ENCODE measurements at places on chromosomes 12 and 14. TPM values are rescaled to one million over a fixed set of nuclear protein-coding genes. Genes with fewer than 3 reads are reported as not detected.

The SRRM4 gene
- total RNA-seq, result not detected

DNA sequence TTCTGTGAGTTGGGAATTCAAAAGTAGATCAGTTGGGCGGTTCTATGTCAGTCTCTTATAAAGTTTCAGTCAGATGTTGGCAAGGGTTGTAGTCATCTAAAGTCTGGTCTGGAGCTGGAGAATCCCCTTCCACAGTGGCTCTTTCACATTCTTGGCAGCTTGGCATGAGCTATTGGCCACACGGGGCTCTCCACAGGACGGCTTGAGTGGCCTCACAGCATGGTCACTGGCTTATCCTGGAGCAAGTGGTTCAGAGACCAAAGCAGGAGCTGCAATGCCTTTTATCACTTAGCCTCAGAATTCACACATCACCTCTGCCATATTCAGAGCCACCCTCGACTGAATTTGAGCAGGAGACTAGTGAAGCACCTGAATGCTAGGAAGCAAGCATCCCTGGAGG lies 7.1 kb upstream of the KICS2 start:
- H3K36me3 ChIP-seq, result no peaks in the 10 kb centered on the region
- H3K4me1 ChIP-seq, result no peaks in the 10 kb centered on the region
- H3K27ac ChIP-seq, result no peak overlapping the region
- DNase-seq, result no peak

The DENR gene
- total RNA-seq, result 68.7 TPM

The TMCC3 gene
- total RNA-seq, result 0.92 TPM

The GPRC5A gene
- total RNA-seq, result 648 TPM

DNA sequence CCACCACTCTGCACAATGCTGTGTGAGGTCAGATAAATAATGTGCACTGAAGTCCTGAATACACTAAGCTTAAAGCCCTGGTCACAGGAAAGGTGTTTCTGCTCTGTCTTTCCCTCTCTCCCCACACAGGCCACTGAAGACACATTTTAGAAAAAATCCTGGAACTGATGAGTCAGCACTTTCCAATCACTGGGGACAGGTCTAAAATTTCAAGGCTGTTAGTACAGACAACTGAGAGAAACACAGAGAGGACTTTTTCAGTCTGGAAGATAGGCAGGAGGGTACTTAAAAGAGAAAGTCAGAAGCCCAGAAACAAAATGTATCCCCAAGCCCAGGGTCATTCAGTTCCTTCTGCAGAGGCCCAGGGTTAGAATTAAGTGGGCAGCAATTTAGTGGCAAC lies 333.9 kb upstream of the CCDC196 start:
- no peaks in the 10 kb centered on the region for H3K27me3 ChIP-seq
- no peaks in the 10 kb centered on the region for H3K4me1 ChIP-seq
- no peak overlapping the region for H3K27ac ChIP-seq
- DNase-seq, result no peak
- H3K4me3 ChIP-seq, result no peak overlapping the region

- no peaks in the 10 kb centered on the region for H3K27me3 ChIP-seq
- H3K36me3 ChIP-seq, result no peaks in the 10 kb centered on the region
- no peak for DNase-seq
- H3K27ac ChIP-seq, result peak within 1 kb of the TSS; percentile 98
- peaks cover 81% of the 10 kb centered on the region for H3K4me1 ChIP-seq
Measured at GRCh38 chr12:53954694-53955035, at the start of gene HOXC12. Gene HOXC12, plus strand, starts transcription at chr12:53954903. Its CDS starts 27 bp downstream, at chr12:53954930.

DNA sequence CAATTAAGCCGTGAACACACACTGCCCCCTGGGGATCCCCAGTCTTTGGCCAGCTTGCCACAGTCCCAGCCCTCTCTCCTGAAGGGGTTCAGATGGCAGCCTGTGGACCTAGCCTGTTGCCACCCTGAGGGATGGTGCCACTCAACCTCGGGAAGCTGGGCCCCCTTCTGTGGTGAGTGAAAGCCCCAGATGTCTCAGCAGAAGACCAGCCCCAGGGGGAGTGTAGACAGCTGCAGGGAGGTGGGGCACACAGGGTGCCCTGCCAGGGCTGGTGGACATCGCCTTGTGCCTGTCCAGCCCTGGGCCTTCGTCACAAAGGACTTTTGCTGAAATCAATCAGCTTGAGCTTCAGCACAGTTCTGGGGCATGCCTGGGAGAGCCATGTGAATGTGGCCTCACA lies 32.4 kb downstream of the C14orf132 start:
- H3K4me1 ChIP-seq, result no peaks in the 10 kb centered on the region
- H3K4me3 ChIP-seq, result no peak overlapping the region
- DNase-seq, result no peak

The IL23A gene
- 0.41 TPM for total RNA-seq

The JPH4 gene
- total RNA-seq, result 0.05 TPM

The CDKN1B gene
- total RNA-seq, result 25.9 TPM

DNA sequence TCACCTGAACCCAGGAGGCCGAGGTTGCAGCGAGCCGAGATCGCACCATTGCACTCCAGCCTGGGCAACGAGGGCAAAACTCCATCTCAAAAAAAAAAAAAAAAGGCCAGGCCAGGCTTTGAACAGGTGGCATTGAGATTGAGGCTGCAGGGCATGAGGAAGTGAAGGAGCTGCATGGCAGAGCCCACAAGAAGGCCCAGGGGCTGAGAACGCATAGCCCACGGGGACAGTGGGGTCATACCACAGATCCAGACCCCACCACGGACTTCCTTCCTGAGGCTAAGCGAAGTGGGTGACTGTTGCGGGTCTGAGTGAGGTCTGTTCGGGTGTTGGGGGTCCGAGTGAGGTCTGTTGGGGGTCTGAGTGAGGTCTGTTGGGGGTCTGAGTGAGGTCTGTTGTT lies 7.8 kb downstream of the JAG2 start:
- H3K27me3 ChIP-seq, result no peaks in the 10 kb centered on the region
- no peak for DNase-seq
- no peaks in the 10 kb centered on the region for H3K36me3 ChIP-seq
- H3K27ac ChIP-seq, result no peak overlapping the region
- H3K4me1 ChIP-seq, result peaks cover 11% of the 10 kb centered on the region

The STXBP6 gene
- total RNA-seq, result not detected

The PNN gene
- total RNA-seq, result 55.4 TPM

DNA sequence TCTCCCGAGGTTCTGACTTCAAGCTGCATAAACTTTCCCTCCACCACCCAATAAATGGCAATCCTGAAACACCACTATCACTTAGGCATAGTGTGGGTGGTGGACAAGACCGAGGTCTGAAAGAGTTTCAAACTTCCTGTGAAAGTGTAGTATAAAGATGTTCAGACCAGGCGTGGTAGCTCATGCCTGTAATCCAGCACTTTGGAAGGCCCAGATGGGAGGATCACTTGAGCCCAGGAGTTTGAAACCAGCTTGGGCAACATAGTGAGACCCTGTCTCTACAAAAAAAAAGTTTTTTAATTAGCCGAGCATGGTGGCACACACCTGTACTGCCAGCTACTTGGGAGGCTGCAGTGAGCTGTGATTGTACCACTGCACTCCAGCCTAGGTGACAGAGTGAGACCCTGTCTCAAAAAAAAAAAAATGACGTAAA lies 61.9 kb downstream of the CCDC92 start:
- H3K4me1 ChIP-seq, result no peaks in the 10 kb centered on the region
- no peak overlapping the region for H3K4me3 ChIP-seq
- no peaks in the 10 kb centered on the region for H3K36me3 ChIP-seq
- H3K27me3 ChIP-seq, result no peaks in the 10 kb centered on the region
- DNase-seq, result no peak

DNA sequence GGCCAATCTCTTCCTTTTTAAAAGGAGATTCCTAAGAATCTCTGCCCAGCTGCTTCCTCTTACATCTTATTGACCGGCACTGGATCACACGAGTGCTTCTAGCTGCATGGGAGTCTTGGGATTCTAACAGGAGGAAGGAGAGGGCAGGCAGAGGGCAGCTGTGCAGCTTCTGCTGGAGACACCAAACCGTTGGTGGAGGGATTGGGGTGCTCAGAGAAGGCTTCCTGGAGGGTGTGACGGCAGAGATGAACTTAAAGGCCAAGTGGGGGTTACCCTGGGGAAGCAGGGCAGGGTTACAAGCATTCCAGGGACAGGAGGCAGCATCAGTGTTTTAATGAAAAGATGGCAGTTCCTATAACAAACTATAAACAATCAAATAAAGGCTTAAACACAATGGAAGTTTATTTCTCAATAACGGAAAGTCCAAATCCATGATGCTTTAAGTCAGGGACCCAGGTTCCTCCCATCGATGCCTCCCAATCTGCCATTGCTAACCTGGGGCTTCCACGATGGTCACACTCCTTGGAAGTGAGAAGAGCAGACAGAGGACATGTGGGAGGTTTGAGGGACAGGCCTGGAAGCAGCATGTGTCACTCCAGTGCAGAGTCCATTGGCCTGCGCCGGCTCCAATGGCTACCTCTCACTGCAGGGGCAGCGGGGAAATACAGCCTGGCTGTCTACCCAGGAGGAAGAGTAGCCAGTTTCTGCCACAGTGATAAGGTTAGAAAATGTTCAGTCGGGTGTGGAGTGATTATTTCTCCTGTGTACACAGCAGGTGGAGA lies 53.1 kb upstream of the DDX11 start:
- no peak for DNase-seq
- H3K27ac ChIP-seq, result 0 out of 2 replicates have a peak overlapping the region, but pooled peaks have one; percentile 20
- no peaks in the 10 kb centered on the region for H3K36me3 ChIP-seq
- no peaks in the 10 kb centered on the region for H3K27me3 ChIP-seq
- H3K4me1 ChIP-seq, result peaks cover 18% of the 10 kb centered on the region

The SSPN gene
- total RNA-seq, result 23.4 TPM

GRCh38 chr12:27493260-27493940 lies 30.6 kb upstream of the PPFIBP1 start:
- H3K4me3 ChIP-seq, result no peak overlapping the region
- H3K36me3 ChIP-seq, result no peaks in the 10 kb centered on the region
- no peak overlapping the region for H3K27ac ChIP-seq

The DBX2 gene
- not detected for total RNA-seq

The CCDC175 gene
- total RNA-seq, result not detected

GRCh38 chr14:76904740-76905569 lies 78.7 kb downstream of the LRRC74A start:
- H3K4me1 ChIP-seq, result peaks cover 15% of the 10 kb centered on the region
- H3K4me3 ChIP-seq, result no peak overlapping the region
- H3K27me3 ChIP-seq, result no peaks in the 10 kb centered on the region
- peak; percentile 91 for DNase-seq

The SERPINA3 gene
- 5.7 TPM for total RNA-seq

DNA sequence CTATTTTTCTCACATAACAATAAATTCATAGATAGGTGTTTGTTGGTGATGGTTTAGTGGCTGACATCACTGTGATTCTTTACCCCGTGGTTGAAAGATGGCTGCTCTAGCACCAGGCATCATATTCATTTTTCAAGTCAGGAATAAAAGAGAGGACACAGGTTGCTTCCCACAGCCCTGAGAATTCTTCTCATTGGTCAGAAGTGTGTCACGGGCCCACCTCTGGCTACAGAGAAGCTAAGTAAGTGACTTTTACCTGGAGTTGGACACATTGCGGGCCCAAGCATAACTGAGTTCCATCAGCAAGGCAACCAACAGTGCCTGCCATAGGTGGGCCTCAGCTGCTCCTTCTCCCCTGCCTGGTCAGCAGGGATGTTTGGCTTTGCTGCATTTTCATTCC lies 27.6 kb upstream of the FGF23 start:
- H3K27me3 ChIP-seq, result no peaks in the 10 kb centered on the region
- H3K36me3 ChIP-seq, result no peaks in the 10 kb centered on the region
- no peak overlapping the region for H3K27ac ChIP-seq
- H3K4me1 ChIP-seq, result no peaks in the 10 kb centered on the region

GRCh38 chr14:46279776-46280175 lies 371.8 kb downstream of the RPL10L start:
- H3K27ac ChIP-seq, result no peak overlapping the region
- H3K4me1 ChIP-seq, result no peaks in the 10 kb centered on the region
- H3K4me3 ChIP-seq, result no peak overlapping the region
- no peaks in the 10 kb centered on the region for H3K27me3 ChIP-seq

- H3K4me3 ChIP-seq, result no peak overlapping the region
- DNase-seq, result no peak
- no peaks in the 10 kb centered on the region for H3K27me3 ChIP-seq
- H3K4me1 ChIP-seq, result peaks cover 41% of the 10 kb centered on the region
- no peak overlapping the region for H3K27ac ChIP-seq
- H3K36me3 ChIP-seq, result peaks cover 7% of the 10 kb centered on the region
Measured at GRCh38 chr12:70246580-70246979, 3.3 kb downstream of the CNOT2 start.

GRCh38 chr12:63766498-63766897 lies 13.2 kb upstream of the RXYLT1 start:
- no peaks in the 10 kb centered on the region for H3K36me3 ChIP-seq
- H3K27ac ChIP-seq, result no peak overlapping the region
- no peak for DNase-seq
- H3K27me3 ChIP-seq, result peaks cover 5% of the 10 kb centered on the region

GRCh38 chr14:51258280-51258679 lies 18.2 kb downstream of the TMX1 start:
- peaks cover 10% of the 10 kb centered on the region for H3K36me3 ChIP-seq
- no peaks in the 10 kb centered on the region for H3K4me1 ChIP-seq
- H3K4me3 ChIP-seq, result no peak overlapping the region
- H3K27ac ChIP-seq, result no peak overlapping the region
- DNase-seq, result no peak

The PZP gene
- not detected for total RNA-seq

The SYCP3 gene
- total RNA-seq, result not detected

The SLC25A47 gene
- not detected for total RNA-seq

- peak overlapping the region; percentile 98 for H3K27ac ChIP-seq
- H3K4me1 ChIP-seq, result peaks cover 18% of the 10 kb centered on the region
- peaks cover 27% of the 10 kb centered on the region for H3K36me3 ChIP-seq
- no peaks in the 10 kb centered on the region for H3K27me3 ChIP-seq
- no peak overlapping the region for H3K4me3 ChIP-seq
Measured at GRCh38 chr12:43807386-43807785, 1.3 kb upstream of the TWF1 start.

DNA sequence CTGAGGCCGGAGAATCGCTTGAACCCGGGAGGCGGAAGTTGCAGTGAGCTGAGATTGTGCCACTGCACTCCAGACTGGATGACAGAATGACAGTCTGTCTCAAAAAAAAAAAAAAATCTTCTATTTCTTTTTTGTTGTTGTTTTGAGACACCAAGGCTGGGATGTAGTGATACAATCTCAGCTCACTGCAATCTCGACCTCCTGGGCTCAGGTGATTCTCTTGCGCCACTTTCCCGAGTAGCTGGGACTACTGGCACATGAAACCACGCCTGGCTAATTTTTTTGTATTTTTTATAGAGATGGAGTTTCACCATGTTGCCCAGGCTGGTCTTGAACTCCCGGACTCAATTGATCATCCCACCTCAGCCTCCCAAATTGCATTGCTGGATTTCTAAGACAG lies 7.3 kb upstream of the SNRNP35 start:
- peaks cover 8% of the 10 kb centered on the region for H3K4me1 ChIP-seq
- no peaks in the 10 kb centered on the region for H3K36me3 ChIP-seq
- no peaks in the 10 kb centered on the region for H3K27me3 ChIP-seq
- H3K27ac ChIP-seq, result no peak overlapping the region
- no peak overlapping the region for H3K4me3 ChIP-seq
- DNase-seq, result no peak

The KCNC2 gene
- total RNA-seq, result not detected

The KRT73 gene
- not detected for total RNA-seq

DNA sequence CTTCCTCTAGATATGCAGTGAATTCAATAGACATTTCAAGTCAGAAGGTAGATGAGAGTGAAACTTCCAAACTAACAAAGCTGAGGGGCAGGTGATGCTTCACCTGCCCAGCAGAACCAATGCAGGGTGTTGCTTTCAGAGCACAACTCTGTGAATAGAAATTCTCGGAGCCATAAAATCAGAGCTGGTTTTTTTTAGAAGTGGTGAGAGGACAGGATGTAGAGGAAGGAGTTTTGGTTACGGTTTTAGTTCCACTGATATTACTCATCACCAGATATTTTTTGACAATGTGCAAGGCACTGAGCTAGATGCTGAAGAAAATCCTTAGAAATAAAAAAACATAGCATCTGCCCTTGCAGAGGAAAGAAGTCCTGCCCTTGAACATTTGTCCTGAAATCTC lies 62.2 kb downstream of the BMP4 start:
- no peak for DNase-seq
- H3K27ac ChIP-seq, result no peak overlapping the region
- H3K4me1 ChIP-seq, result no peaks in the 10 kb centered on the region
